ENCODE measurements at places on chromosomes 3 and 15.

DNA sequence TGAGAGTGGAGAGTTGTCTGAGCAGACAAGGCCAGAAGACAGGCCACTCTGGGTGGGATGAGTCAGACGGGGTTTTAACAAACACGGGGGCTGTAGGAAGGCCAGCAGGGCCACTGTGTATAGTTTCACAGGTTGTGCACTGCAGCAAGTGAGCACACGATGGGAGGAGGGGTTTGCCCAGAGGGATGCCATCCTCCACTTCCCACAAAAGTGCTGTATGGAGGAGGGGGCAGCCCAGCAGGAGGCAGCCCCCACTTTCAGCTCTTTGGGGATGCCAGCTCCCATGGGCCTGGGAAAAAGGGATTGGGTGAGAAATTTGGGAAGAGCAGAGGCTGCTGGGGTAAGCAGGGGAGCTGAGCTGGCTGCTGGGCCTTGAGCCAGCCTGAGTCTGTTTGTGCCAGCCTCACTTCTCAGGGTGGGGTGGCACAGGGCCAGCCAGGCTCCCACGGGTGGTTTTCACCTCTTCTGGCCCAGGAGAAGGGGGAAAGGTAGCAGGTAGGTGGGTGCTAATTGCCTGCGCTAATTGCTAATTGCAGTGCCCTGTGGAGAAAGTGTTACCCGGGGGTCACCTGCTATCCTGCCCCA lies 6.7 kb downstream of the ZBTB47 start:
- DNase-seq, result no peak

GRCh38 chr3:63199606-63200005 lies 78.5 kb upstream of the SYNPR start:
- no peak for DNase-seq

DNA sequence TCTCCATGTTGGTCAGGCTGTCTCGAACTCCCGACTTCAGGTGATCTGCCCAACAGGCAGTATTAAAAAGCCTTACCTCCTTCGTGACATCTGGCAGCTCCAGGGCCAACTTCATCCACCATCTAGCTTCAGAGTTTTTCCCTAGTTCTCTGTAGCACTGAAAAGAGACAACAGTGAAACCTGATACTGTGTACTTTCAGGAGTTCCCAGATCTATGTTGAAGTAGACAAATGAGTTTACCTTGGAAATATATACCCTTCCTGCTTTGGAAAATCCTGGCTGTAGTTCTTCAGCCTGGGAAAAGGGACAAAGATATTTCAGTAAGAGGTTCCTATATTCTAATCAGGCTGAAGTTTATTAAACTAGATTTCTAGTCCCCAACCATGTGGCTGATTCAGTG lies 18.0 kb downstream of the RMDN3 start:
- DNase-seq, result no peak

- DNase-seq, result no peak
Observed at GRCh38 chr3:132283440-132283839, 33.8 kb upstream of the ACP3 start.

- DNase-seq, result no peak
Observed at GRCh38 chr3:21894459-21895340, 143.7 kb upstream of the ZNF385D start.

Data from stimulated activated CD8-positive, alpha-beta memory T cell treated with anti-CD3 and anti-CD28 coated beads, Interleukin-4, amount 100 ng/mL, for 1 hour (primary cell).